ENCODE measurements at places on chromosomes 11 and 22.
A peak's percentile ranks its signal among the peaks of the same experiment; 100 is the strongest.

GRCh38 chr22:43164636-43165035 lies 13.3 kb downstream of the TSPO start:
- peak overlapping the region; percentile 26 for H3K27ac ChIP-seq
- no peaks in the 10 kb centered on the region for H3K27me3 ChIP-seq
- H3K4me1 ChIP-seq: peaks cover 14% of the 10 kb centered on the region
- no peak for DNase-seq
- H3K36me3 ChIP-seq: peaks cover 9% of the 10 kb centered on the region

- DNase-seq: no peak
- no peak overlapping the region for H3K4me3 ChIP-seq
- H3K27me3 ChIP-seq: peaks cover 55% of the 10 kb centered on the region
- H3K4me1 ChIP-seq: no peaks in the 10 kb centered on the region
- no peaks in the 10 kb centered on the region for H3K36me3 ChIP-seq
- H3K27ac ChIP-seq: no peak overlapping the region
Measured at GRCh38 chr22:27274770-27275449, 526.6 kb downstream of the MN1 start.

- H3K36me3 ChIP-seq: peaks cover 4% of the 10 kb centered on the region
- DNase-seq: no peak
- no peaks in the 10 kb centered on the region for H3K27me3 ChIP-seq
Measured at GRCh38 chr22:46320716-46321386, 14.7 kb upstream of the TRMU start.

GRCh38 chr11:64653388-64653973 lies 62.5 kb downstream of the SLC22A12 start:
- no peak overlapping the region for H3K4me3 ChIP-seq

DNA sequence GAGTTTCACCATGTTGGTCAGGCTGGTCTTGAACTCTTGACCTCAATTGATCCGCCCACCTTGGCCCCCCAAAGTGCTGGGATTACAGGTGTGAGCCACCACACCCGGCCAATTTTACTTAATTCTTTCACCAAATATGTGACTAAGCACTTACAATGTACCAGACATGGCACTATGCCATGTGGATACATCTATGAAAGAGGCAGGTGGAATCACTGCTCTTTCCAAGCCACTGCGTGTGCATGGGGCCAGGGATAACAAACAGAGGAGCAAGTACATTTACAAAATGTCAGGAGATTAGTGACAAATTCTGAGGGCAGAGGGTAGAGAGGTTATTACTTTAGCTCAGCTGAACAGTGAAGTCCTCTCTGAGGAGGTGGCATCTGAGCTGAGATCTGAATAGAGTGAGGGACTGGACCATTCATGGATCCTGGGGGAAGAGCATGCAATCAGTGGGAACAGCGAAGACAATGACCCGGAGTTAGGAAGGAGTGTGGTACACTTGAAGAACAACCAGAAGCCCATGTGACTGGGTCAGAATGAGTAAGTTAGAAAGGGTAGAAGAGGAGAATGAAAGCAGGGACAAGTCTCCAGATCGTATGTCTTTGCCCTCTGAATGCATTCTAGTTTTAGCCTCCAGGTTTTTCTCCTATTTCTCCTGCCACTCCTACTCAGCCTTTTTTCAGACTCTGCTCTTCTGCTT lies 38.3 kb upstream of the GRAMD1B start:
- no peak overlapping the region for H3K27ac ChIP-seq
- H3K27me3 ChIP-seq: no peaks in the 10 kb centered on the region
- DNase-seq: no peak
- H3K36me3 ChIP-seq: no peaks in the 10 kb centered on the region

DNA sequence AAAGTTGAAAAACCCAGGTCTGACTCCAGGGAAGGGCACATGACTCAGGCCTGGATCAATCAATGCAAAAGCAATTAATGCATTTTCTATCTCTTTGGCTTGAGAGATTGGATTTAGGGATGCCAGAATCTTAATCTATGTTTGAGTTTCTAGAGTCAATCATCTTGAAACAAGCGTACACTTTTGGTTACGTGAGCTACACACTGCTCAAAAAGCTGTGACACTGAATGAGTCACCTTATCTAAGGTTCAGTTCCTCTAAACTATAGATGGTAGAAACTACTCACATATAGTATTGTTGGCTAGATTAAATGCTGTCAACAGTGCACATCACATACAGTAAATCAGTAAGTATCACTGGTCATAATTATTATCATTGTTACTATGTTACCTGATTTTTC lies 24.2 kb downstream of the MRE11 start:
- no peaks in the 10 kb centered on the region for H3K27me3 ChIP-seq
- no peak overlapping the region for H3K4me3 ChIP-seq
- H3K4me1 ChIP-seq: peaks cover 12% of the 10 kb centered on the region

DNA sequence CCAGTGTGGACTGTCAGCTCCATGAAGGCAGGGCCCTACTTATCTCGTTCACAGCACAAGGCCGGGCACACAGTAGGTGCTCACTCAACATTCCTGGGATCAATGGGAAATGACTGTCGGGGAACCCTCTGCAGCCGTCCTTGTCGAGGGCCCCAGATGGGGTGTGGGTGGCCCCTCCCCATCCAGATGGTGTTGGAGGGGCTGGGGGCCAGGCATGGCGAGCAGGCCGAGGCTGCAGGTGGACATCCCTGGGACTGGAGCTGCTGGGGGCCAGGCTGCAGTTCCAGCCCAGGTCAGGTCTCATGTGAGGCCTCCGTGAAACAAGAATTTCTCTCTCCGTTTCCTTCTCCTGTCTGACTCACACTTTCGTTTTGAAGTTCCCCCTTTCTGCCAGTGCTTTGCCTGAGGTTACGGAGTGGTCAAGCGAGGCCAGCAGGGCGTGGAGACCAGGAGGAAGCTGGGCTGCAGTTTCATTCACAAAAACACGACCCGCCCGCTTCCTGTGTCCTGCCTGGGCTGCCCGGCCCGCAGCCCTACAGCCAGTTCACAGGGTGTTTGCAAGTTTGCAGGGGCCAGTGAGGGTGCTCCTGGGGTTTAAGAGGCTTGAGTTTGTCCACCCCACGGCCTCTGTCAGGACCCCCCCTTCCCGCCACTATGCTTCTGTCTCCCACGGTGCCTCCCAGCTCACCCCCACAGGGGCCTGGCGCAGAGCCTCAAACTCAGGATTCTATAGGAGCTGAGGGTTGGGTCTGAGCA lies 4.5 kb downstream of the MYEOV start:
- H3K36me3 ChIP-seq: peaks cover 8% of the 10 kb centered on the region
- DNase-seq: no peak
- H3K4me1 ChIP-seq: peaks cover 37% of the 10 kb centered on the region
- no peaks in the 10 kb centered on the region for H3K27me3 ChIP-seq
- H3K4me3 ChIP-seq: peak overlapping the region; percentile 68

GRCh38 chr22:28999510-28999909 lies 62.1 kb downstream of the C22orf31 start:
- DNase-seq: no peak
- H3K36me3 ChIP-seq: peaks cover under 1% of the 10 kb centered on the region
- no peaks in the 10 kb centered on the region for H3K4me1 ChIP-seq

- H3K4me3 ChIP-seq: no peak overlapping the region
- no peaks in the 10 kb centered on the region for H3K4me1 ChIP-seq
Measured at GRCh38 chr11:66782726-66783125, 53.7 kb upstream of the SPTBN2 start.

GRCh38 chr11:118401151-118401879 lies at the start of gene ATP5MG:
TSS of gene ATP5MG (plus strand) at chr11:118401606. CDS start at chr11:118401666, 60 bp downstream.
- peak within 1 kb of the TSS; percentile 100 for H3K27ac ChIP-seq
- H3K36me3 ChIP-seq: peaks cover 35% of the 10 kb centered on the region
- H3K4me3 ChIP-seq: peak within 1 kb of the TSS; percentile 99
- H3K4me1 ChIP-seq: peaks cover 66% of the 10 kb centered on the region
- H3K27me3 ChIP-seq: no peaks in the 10 kb centered on the region
